Naive thymus-derived CD4-positive, alpha-beta T cell (primary cell): ENCODE measurements at places on chromosomes 7 and 10.

DNA sequence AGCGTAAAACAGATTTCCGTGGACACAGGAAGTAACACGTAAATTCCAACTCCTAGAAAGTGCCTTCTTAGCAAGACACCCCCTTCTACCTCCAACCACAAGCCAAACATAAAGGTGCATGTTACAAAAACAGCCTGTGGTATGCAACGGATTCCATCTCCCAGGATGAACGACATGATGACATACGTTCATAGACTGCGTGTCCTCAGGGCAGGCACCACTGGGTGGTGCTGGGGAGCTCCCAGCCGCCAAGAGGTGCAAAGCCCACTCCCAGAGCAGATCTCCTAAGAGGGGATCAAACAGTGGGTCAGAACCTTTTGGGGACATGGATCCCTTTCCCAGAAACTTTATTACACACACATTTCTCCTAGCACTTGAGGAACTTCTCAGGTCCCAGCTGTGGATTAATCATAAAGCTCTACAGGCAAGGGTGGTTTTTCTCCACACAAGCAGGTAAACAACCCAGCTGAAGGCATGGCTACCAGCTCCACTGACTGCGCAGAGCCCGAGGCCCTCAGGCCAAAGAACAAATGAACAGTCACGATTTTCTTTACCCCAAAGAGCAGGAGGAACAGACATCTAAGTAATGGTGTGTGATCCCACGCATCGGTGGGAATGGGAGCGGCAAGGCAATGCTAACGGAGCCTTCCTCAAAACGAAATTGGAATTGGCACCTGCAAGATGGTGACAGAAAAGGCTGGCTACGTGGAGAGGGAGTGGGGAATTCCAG is 13.8 kb downstream of the PSAP start:
- H3K27me3 ChIP-seq: no peaks in the 10 kb centered on the region
- peaks cover 17% of the 10 kb centered on the region for H3K36me3 ChIP-seq
- peak; percentile 11 for DNase-seq

DNA sequence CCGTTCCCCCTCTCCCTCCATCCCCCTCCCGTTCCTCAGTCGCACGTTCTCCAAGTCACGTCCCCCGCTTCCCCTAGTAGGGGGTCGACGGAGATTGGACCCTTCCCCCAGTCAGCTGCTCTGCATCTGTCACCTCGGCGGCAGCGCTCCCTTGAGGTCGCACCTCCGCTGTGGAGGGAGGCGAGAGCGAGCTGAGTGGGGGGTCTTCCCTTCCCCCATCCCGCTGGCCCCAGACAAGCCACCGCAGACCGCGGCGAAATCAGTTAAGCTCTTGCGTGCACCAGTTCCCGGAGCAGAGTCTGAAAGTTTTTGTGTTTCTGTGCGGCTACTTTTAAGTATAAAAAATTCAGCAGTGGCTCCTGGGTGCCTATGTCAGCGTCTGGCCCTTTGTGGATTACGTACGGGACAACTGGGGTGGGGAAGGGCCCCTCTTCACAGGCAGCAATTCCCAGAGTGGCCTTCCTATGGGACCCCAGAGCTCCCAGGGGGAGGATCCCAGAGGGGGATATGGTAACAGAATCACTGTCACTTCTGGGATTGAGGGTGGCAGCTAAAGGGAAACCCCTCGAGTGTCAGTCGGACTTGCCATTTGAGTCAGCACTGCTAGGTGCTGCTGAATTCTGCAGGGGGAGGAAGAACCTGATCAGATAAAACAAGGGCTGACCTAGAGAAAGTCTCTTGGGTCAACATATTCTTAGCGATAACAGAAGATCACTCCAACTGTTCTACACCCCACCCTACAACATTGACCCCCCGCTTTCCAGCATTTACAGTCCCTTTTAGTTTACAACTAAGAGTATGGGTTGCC is 12.5 kb upstream of the DDIT4 start:
- H3K27me3 ChIP-seq: no peaks in the 10 kb centered on the region
- H3K4me1 ChIP-seq: peaks cover 45% of the 10 kb centered on the region

DNA sequence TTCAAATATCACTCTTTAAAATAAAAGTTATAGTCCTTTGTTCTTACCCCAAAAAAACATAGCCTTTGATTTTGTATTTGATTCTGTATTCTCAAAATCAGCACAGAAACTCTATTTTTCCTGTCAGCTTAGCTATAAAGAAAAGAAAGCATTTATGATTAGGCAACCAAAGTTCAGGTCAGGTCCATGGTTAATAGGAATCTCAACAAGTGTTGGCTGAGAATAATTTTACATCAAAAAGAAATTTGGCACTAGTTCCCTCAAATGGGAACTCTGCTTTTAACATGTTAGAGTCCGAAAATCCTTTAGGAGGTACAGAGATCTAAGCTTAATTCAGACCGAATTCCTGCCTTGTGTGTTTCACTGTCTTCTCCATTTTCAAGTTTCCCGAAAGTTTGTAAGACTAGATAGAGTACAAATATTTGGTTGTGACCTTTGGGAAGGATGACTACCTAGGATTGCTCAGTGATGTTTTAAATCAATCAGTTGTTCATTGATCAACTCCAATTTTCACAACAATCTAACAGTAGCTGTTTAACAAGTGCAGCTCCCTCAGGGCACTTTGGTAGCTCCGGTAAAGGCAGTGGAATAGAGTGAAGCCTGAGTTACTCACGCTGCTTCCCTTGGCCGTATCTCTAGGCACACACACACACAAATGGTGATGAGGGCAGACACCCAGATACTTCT is 8.8 kb upstream of the ENO4 start:
- H3K4me1 ChIP-seq: no peaks in the 10 kb centered on the region
- H3K36me3 ChIP-seq: no peaks in the 10 kb centered on the region
- DNase-seq: no peak
- no peak overlapping the region for H3K27ac ChIP-seq

DNA sequence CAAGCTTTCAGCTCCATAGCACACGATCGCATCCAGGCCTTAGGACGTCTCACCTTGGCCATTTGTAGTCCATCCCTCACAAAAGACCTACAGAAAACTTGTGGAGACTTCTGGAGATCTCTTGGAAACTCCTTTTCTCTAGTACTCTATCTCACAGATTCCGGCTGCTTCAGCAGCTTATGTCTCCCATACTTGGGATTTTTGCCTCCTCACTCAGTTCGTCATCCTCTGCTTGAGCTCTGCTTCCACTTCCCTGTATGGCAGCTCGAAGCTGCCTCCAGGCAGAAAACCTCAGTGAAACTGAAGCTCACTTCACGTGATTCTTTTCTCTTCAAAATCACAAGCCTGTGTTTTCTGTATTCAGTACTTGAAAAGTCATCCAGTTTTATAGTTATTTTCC is 178.7 kb upstream of the GDF10 start:
- no peak for DNase-seq
- H3K27me3 ChIP-seq: no peaks in the 10 kb centered on the region
- H3K27ac ChIP-seq: no peak overlapping the region
- H3K4me1 ChIP-seq: no peaks in the 10 kb centered on the region

DNA sequence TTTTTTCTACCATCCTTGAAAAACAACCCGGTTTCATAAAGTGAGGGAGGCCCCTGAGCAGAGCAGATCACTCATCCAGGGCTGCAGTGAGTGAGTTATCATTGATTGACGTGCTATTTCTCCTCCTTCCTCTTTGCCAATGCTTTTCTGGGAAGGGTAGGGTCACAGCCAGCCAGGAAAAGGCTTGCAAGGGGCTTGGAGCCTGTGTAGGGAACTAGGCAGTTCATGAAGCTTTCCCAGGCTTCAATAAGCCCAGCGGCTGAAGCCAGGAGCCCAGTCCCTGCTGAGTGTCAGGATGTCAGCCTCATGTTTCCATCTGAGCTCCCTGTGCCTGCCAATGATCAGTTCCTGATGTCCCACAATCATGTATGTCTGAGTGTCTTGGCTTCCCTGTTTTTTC is 584.7 kb downstream of the GALNT17 start:
- no peak overlapping the region for H3K4me3 ChIP-seq
- H3K4me1 ChIP-seq: no peaks in the 10 kb centered on the region
- no peaks in the 10 kb centered on the region for H3K27me3 ChIP-seq
- no peak for DNase-seq
- H3K36me3 ChIP-seq: no peaks in the 10 kb centered on the region

GRCh38 chr10:129894698-129895097 is 69.4 kb downstream of the EBF3 start:
- no peak overlapping the region for H3K4me3 ChIP-seq
- no peak overlapping the region for H3K27ac ChIP-seq
- DNase-seq: no peak
- H3K4me1 ChIP-seq: no peaks in the 10 kb centered on the region

- H3K27me3 ChIP-seq: no peaks in the 10 kb centered on the region
- no peak for DNase-seq
- H3K36me3 ChIP-seq: no peaks in the 10 kb centered on the region
- no peaks in the 10 kb centered on the region for H3K4me1 ChIP-seq
- H3K4me3 ChIP-seq: no peak overlapping the region
Measured at GRCh38 chr7:94022550-94022949, 18.4 kb upstream of the BET1 start.

DNA sequence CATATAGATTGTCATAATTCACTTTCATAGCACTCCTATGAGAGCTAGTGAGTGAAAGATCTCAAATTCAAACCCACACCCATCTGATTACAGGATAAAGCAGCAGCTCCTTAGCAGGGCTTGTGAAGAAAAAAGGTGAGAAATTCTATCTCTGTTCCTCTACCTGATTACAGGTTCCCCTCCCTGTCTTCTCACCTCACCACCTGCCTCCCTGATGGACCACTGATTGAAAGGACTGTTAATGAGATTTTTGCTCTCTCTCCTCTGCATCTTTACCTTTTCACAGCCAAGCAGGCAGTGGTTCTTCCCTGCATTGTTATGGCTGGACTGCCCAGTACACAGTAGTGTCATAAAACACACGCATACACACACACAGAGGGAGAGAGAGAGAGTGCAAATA is 228.5 kb downstream of the MTERF1 start:
- no peak overlapping the region for H3K4me3 ChIP-seq
- H3K27ac ChIP-seq: no peak overlapping the region
- no peaks in the 10 kb centered on the region for H3K27me3 ChIP-seq

GRCh38 chr7:121302214-121302745 is 26.5 kb upstream of the WNT16 start:
- H3K27ac ChIP-seq: no peak overlapping the region
- H3K27me3 ChIP-seq: no peaks in the 10 kb centered on the region
- H3K36me3 ChIP-seq: no peaks in the 10 kb centered on the region
- no peak for DNase-seq
- H3K4me3 ChIP-seq: no peak overlapping the region
- H3K4me1 ChIP-seq: no peaks in the 10 kb centered on the region

- no peaks in the 10 kb centered on the region for H3K27me3 ChIP-seq
- no peak for DNase-seq
- no peaks in the 10 kb centered on the region for H3K4me1 ChIP-seq
- no peaks in the 10 kb centered on the region for H3K36me3 ChIP-seq
- no peak overlapping the region for H3K4me3 ChIP-seq
Measured at GRCh38 chr7:22433710-22434460, 66.1 kb downstream of the STEAP1B start.

GRCh38 chr10:75498884-75499350 is 67.5 kb downstream of the LRMDA start:
- no peak for DNase-seq
- no peak overlapping the region for H3K4me3 ChIP-seq
- no peaks in the 10 kb centered on the region for H3K27me3 ChIP-seq

DNA sequence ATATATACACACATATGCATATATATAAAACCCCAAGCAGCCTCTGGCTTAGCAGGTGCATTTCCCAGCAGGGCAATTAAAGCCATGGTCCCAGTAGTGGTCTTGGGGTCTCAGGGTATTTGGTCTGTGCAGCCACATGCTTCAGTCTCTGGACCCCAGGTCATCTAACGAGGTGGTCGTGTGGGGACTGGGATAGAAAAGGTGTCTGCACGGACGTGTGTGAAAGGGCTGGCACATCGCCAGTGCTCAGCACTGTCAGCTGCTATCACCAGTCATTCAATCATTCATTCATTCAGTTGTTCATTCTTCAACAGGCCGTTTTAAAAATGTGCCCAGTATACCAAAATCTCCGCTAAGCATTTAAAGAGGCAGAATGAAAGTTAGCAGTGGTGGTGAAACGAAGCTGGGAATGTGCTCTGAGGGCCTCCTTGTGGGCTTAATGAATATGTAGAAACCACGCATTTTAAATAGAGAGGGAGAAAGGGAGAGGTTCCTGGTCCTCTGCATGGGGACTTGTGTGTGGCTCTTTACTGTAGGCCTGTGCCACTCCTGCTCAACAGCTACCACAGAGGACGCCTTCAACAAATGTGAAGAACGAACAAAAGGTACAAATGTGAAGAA is 170.4 kb downstream of the EGFR start:
- H3K27ac ChIP-seq: no peak overlapping the region
- H3K27me3 ChIP-seq: no peaks in the 10 kb centered on the region
- DNase-seq: no peak
- no peak overlapping the region for H3K4me3 ChIP-seq
- no peaks in the 10 kb centered on the region for H3K36me3 ChIP-seq

GRCh38 chr7:17552952-17553351 is 254.5 kb downstream of the AHR start:
- H3K27ac ChIP-seq: no peak overlapping the region
- no peak overlapping the region for H3K4me3 ChIP-seq
- H3K4me1 ChIP-seq: no peaks in the 10 kb centered on the region
- H3K36me3 ChIP-seq: no peaks in the 10 kb centered on the region
- no peaks in the 10 kb centered on the region for H3K27me3 ChIP-seq
- no peak for DNase-seq

DNA sequence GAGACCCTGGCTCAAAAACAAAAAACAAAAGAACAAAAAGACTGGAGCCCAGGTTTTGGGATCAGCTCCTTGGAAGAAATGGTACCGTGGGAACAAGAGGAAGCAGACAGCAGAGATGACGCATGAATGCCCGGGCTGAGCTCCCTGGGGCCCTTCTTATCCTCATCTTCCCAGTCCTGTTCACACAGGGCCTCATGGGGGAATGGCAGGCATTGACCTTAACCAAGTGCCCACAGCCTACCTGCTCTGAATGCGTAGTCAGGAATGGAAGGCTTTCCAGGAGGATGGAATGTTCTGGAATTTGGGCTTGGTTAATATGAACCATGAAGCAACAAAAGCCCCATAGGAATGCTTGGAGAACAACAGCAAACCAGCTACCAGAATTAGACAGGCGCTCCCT is 154.7 kb downstream of the PRPF18 start:
- no peak for DNase-seq
- H3K4me3 ChIP-seq: no peak overlapping the region
- H3K27ac ChIP-seq: no peak overlapping the region
- H3K36me3 ChIP-seq: no peaks in the 10 kb centered on the region

DNA sequence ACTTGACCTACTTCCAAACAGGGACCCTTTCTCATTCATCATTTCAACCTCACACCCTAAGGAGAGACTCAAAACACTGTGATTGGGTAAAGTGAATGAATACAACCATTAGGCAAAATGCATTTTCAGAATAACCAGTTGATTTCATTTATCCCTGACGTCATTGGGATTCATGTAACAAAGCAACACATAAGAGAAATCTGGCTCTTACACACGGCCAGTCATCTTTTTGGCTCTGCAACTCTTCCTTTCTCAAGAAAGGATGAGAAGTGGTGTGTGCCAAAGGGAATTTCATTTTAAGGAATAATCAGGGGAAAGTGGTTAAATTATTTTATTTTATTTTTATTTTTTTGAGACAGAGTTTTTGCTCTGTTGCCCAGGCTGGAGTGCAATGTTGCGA is 83.1 kb downstream of the CPVL start:
- H3K36me3 ChIP-seq: no peaks in the 10 kb centered on the region
- H3K4me3 ChIP-seq: no peak overlapping the region
- H3K4me1 ChIP-seq: no peaks in the 10 kb centered on the region
- H3K27me3 ChIP-seq: no peaks in the 10 kb centered on the region
- DNase-seq: no peak
